ENCODE measurements at places on chromosomes 2 and 18. TPM values are rescaled to one million over a fixed set of nuclear protein-coding genes. Genes with fewer than 3 reads are reported as not detected.

Gene CCDC148
- 0.43 TPM for total RNA-seq

DNA sequence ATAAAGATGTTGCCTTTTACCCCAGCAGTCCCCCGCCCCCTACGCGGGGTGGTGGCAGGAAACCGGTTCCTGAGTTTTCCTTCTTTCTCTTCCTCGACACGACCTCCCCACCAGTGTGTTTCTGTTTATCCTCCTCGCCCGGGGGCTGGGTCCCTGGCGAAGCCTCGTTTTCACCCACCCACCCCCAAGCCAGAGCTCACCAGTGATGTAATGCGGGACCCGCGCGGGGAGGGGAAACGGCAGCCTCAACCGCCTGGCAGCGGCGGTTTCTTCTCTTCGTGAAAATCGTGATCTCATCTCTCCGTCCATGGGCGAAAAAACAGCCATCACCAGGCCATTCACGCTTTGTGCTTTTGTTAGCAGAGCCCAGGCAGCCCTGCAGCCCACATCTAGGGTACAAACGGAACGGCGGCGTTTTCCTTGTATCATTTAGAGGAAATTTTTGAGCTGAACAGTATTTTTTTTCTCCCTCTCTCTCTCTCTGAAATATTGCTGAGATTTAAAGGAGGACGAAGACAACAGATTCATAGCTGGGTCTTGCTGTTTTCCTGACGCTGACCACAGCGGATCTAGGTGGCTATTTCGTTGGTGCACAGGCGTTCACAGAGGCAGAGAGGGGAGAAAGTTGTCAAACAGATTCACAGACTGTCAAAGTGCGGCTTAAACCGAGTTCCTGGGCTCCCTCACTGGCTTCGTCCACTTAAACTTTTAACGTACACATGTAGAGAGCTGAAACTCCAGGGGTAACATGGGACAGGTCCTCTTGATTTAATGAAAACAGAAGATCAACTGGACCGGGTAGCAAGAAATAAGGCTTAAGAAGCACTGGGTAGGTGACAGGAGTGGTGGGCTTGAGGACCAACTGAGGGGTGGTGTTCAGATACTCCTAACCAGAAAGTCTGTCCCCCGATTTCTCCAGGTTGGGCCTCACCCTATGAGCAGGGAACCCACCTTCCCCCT is 21.9 kb upstream of the PAX3 start:
- H3K36me3 ChIP-seq, result no peaks in the 10 kb centered on the region
- no peak for DNase-seq
- peaks cover 20% of the 10 kb centered on the region for H3K4me1 ChIP-seq
- no peak overlapping the region for H3K27ac ChIP-seq

DNA sequence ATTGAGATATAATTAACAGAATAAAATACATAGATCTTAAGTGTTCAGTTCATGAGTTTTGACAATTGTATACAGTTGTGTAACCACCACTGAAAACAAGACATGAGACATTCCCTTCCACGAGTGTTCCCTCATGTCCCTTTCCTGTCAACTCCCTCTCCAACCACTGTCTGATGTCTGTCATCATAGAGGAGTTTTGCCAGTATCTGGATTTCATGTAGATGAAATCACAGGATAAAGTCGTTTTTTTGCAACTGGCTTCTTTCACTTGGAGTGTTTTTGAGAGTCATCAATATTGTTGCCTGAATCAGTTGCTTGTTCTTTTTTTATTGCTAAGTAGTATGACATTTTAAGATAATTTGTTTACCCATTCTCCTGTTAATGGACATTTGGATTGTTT is 52.7 kb downstream of the RBMS1 start:
- H3K4me3 ChIP-seq, result no peak overlapping the region
- H3K36me3 ChIP-seq, result no peaks in the 10 kb centered on the region
- no peak for DNase-seq
- no peaks in the 10 kb centered on the region for H3K27me3 ChIP-seq
- H3K4me1 ChIP-seq, result no peaks in the 10 kb centered on the region
- H3K27ac ChIP-seq, result no peak overlapping the region

- H3K36me3 ChIP-seq, result no peaks in the 10 kb centered on the region
- H3K27me3 ChIP-seq, result no peaks in the 10 kb centered on the region
- H3K27ac ChIP-seq, result no peak overlapping the region
- peaks cover 69% of the 10 kb centered on the region for H3K4me1 ChIP-seq
- H3K4me3 ChIP-seq, result no peak overlapping the region
These were observed 35.1 kb downstream of the GULP1 start for GRCh38 chr2:188326669-188327301.

DNA sequence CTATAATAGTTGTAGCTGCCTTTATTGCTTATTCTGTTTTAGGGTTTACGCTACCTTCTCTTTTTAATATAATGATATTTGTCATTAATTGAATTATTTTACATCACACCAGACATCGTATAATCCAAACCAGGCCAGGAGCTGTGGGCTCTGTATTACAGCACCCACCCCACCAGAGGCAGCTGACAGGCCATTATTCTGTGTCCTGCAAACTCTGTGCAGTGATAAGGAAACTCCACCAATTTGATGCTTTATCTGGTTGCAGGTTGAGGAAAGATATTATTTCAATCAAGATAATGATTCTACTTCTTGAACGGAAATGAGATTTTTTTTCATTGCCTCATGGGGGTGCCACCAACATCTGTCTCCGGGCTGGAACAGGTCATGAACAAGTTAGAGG is 227.3 kb downstream of the ZBTB7C start:
- H3K4me1 ChIP-seq, result no peaks in the 10 kb centered on the region
- H3K36me3 ChIP-seq, result no peaks in the 10 kb centered on the region
- H3K27ac ChIP-seq, result no peak overlapping the region
- DNase-seq, result no peak
- H3K4me3 ChIP-seq, result no peak overlapping the region

GRCh38 chr2:191389288-191389687 is 144.1 kb downstream of the MYO1B start:
- no peak for DNase-seq
- no peak overlapping the region for H3K27ac ChIP-seq
- H3K27me3 ChIP-seq, result no peaks in the 10 kb centered on the region
- no peaks in the 10 kb centered on the region for H3K4me1 ChIP-seq

Gene NTSR2
- not detected for total RNA-seq

GRCh38 chr18:70425236-70425635 is 136.4 kb downstream of the SOCS6 start:
- DNase-seq, result no peak
- H3K4me3 ChIP-seq, result no peak overlapping the region
- H3K4me1 ChIP-seq, result peaks cover 40% of the 10 kb centered on the region

DNA sequence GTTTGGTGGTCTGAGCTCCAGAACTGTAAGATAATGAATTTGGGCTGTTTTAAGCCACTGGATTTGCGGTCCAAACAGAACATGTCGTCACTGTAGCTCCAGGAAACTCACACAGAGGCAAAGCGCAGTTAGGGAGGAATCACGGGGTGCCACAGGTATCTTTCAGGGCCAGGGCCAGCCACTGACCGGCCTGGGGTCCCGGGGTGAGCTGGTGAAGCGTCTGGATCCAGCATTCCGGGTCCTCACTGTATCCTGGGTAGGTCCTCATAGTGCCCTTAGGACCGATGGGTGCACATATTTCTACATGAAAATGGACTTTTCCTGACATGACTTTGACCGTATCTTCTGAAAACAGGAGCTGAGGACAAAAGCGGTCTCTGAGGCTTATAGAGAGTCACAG is 196.0 kb upstream of the HDAC4 start:
- H3K4me3 ChIP-seq, result no peak overlapping the region
- H3K27ac ChIP-seq, result no peak overlapping the region
- no peak for DNase-seq
- no peaks in the 10 kb centered on the region for H3K27me3 ChIP-seq
- no peaks in the 10 kb centered on the region for H3K4me1 ChIP-seq

Gene DYSF
- total RNA-seq, result 6.4 TPM

Gene CFAP53
- 4.1 TPM for total RNA-seq

DNA sequence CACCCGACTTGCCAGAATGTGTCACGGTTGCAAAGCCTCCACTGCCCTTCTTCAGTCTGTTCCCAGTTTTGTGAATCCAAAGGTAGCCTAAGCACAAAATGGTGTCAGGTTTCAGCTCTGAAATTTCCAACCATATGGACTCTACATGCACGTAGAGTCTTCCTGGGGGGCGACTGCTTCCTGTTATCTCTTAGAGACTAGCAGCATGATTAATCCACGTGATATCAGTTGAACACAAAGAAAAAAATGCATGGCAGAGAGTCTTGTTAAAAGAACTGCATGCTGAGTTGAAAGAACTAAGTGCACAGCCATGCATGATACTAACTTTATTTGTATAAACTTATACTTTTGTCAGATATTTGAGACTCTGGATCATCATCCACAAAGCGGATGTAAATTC is 404.4 kb downstream of the SOCS6 start:
- DNase-seq, result peak; percentile 3
- no peaks in the 10 kb centered on the region for H3K36me3 ChIP-seq
- H3K27ac ChIP-seq, result no peak overlapping the region

Gene LOXHD1
- total RNA-seq, result 0.45 TPM

Gene GCG
- total RNA-seq, result 59.5 TPM

DNA sequence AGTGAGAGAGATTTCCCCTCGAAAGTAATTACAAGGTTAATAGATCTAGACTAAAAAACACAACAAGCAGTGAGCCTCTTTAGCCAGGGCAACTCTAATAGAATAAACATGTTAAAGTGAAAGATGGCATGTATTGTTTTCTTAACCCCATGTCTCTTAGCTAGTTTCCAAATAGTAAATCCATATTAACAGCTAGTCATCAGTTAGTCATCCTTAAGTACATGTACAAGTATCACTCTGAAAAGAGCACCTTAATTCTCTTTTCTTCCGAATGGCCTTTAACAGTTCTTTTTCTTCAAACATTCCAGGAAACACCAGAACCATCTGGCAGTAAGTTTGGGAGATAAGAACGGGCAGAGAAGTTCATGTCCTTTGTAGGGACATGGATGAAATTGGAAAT is 1480.0 kb downstream of the LRP1B start:
- H3K4me1 ChIP-seq, result peaks cover 4% of the 10 kb centered on the region
- no peak overlapping the region for H3K4me3 ChIP-seq
- H3K27ac ChIP-seq, result no peak overlapping the region
- H3K36me3 ChIP-seq, result no peaks in the 10 kb centered on the region
- H3K27me3 ChIP-seq, result no peaks in the 10 kb centered on the region

- no peak overlapping the region for H3K27ac ChIP-seq
- DNase-seq, result no peak
- no peaks in the 10 kb centered on the region for H3K27me3 ChIP-seq
- no peak overlapping the region for H3K4me3 ChIP-seq
These were observed 108.7 kb downstream of the C18orf54 start for GRCh38 chr18:54466248-54467005.

GRCh38 chr2:74843899-74844298 is 10.0 kb downstream of the HK2 start:
- no peaks in the 10 kb centered on the region for H3K36me3 ChIP-seq
- H3K27ac ChIP-seq, result peak overlapping the region; percentile 93
- peaks cover 58% of the 10 kb centered on the region for H3K4me1 ChIP-seq
- DNase-seq, result no peak
- H3K27me3 ChIP-seq, result no peaks in the 10 kb centered on the region

- DNase-seq, result no peak
- no peaks in the 10 kb centered on the region for H3K27me3 ChIP-seq
- H3K27ac ChIP-seq, result no peak overlapping the region
- peaks cover 7% of the 10 kb centered on the region for H3K36me3 ChIP-seq
These were observed 22.6 kb upstream of the GIGYF2 start for GRCh38 chr2:232674491-232674890.

Measured in stomach (tissue), 19 donors.